ENCODE measurements at places on chromosomes 16 and 17.

DNA sequence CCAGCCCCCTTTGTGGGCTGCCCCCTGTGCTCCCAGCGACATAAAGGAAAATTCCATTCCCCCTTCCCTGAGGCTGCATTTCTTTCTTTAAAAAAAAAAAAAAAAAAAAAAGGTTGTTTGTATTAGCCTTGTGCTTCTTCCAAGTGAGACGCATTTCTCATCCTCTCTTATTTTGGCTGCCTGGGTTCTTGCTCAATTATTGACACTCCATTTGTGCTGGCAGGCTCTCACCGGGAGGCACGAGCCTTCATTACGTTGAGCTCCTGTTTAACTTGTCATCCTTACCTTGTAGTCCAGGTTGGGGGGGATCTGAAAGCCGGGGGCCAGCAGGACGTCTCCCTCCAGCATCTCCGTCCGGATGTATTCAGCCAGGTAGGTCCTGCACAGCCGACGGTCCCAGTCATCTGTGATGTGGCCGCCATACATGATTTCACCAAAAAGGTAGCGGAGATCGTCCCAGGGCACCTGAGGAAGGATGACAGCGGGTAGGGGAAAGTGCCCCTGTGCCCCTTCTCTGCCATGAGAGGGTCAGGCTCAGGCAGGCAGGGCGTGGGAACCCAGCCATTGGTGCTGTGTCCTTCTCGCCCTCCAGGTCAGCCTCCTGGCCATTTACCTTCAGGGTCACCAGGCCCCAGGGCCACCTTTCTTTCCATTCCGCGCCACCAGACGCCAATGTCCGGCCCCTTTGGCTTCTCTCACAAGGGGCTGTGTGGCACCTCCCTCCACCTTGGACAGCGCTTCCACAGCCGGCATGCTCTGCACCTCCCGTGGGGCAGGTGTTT, 50.6 kb downstream of the PGS1 start:
- DNase-seq: no peak

GRCh38 chr16:18948372-18949020, 22.3 kb upstream of the SMG1 start:
- DNase-seq: no peak

GRCh38 chr17:8289103-8289397, 580 bp downstream of the RANGRF start:
- no peak for DNase-seq

- DNase-seq: no peak
These were observed 125.7 kb upstream of the CDH5 start for GRCh38 chr16:66240631-66241395.

- peak; percentile 44 for DNase-seq
These were observed 16.3 kb downstream of the ITGAD start for GRCh38 chr16:31409433-31409832.

DNA sequence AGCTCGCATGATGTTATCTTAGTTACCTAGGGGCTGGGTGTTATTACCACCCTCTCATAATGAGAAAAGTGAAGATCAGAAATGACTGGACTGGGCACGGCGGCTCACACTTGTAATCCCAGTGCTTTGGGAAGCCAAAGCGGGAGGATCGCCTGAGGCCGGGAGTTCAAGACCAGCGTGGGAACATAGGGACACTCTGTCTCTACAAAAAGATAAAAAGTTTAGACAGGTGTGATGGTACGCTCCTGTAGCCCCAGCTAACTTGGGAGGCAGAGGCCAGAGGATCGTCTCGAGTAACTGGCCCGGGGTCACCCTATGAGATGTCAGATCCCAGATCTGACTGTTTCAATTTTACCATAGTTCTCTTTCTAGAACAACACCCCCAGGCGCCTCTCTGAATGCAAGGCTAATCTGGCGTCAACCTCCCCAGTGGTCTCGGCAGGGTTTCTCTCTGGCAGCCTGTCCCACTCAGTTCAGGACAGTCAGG, 1.9 kb upstream of the CCDC102A start:
- DNase-seq: no peak

GRCh38 chr17:83079352-83079747, at the start of gene METRNL:
METRNL (plus strand) TSS chr17:83079609; CDS start chr17:83079816, 207 bp downstream.
- DNase-seq: peak; percentile 72

- peak; percentile 47 for DNase-seq
These were observed 68.8 kb downstream of the CMIP start for GRCh38 chr16:81513204-81514040.

GRCh38 chr16:52545222-52545897, 1.6 kb downstream of the TOX3 start:
- DNase-seq: no peak

DNA sequence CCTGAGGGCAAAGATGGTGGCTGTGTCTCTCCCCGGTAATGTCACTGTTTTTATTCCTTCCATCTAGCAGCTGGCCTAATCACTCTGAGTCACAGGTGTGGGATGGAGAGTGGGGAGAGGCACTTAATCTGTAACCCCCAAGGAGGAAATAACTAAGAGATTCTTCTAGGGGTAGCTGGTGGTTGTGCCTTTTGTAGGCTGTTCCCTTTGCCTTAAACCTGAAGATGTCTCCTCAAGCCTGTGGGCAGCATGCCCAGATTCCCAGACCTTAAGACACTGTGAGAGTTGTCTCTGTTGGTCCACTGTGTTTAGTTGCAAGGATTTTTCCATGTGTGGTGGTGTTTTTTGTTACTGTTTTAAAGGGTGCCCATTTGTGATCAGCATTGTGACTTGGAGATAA, 5.5 kb upstream of the RAPGEFL1 start:
- DNase-seq: no peak

- DNase-seq: no peak
These were observed 992 bp upstream of the CACNG4 start for GRCh38 chr17:66963521-66963908.

GRCh38 chr16:73147958-73148357, 100.0 kb upstream of the ZFHX3 start:
- DNase-seq: no peak

DNA sequence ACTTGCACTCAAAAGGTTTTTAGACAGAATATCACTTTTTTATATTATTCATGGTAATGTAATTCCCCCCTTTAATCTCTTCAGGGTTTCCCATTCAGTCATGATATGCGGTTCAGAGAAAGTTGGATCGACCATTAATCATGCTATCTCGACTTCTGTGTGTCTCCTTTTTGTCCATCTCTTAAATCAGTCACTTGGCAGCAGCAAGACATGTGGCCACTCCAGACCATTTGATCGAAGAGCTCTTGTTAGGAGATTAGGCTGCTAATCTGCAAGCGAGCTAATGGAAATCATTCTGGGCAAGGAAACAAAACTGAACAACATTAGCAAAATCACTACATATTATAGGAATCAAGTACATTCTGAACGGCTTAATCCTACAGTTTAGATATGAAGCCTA, 449.9 kb downstream of the WWOX start:
- DNase-seq: no peak

GRCh38 chr17:57046749-57047148, 38.3 kb upstream of the AKAP1 start:
- DNase-seq: no peak

DNA sequence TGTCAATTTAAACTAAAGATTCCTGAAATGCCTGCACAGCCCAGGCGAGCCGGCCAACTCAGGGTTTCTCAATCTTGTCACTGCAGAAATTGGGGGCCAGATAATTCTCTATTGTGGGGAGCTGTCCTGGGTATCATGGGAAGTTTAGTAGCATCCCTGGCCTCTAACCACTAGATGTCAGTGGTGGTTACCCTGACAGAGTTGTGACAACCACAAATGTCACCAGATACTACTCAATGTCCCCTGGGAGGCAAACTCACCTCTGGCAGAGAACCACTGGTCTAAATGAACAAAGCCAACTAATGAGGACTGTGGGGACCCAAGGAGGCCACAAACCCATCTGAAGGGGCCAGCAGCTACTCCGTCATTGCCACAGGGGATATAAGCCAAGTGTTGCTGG, 90.9 kb downstream of the MYH11 start:
- peak; percentile 74 for DNase-seq

DNA sequence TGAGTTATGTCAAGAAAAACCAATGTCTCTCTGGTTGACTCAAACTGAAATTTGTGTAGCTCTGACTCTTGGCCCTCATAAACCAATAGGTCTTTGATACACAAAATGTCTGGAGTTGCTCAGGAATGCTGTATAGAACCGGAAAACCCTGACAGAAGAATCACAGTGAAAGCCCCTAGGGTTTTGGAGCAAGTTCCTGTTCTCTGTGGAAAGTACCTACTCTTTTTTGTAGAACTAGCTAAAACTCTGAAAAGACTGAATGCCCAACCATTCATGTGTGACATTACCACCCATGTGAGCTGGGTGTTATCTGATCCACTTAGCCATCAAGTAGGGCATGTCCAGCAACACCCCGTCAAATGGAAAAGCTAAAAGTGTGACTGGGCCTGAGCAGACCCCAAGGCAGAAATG, 28.8 kb downstream of the CCL4 start:
- peak; percentile 15 for DNase-seq

- no peak for DNase-seq
These were observed 113.5 kb downstream of the NPIPB5 start for GRCh38 chr16:22624038-22624799.

DNA sequence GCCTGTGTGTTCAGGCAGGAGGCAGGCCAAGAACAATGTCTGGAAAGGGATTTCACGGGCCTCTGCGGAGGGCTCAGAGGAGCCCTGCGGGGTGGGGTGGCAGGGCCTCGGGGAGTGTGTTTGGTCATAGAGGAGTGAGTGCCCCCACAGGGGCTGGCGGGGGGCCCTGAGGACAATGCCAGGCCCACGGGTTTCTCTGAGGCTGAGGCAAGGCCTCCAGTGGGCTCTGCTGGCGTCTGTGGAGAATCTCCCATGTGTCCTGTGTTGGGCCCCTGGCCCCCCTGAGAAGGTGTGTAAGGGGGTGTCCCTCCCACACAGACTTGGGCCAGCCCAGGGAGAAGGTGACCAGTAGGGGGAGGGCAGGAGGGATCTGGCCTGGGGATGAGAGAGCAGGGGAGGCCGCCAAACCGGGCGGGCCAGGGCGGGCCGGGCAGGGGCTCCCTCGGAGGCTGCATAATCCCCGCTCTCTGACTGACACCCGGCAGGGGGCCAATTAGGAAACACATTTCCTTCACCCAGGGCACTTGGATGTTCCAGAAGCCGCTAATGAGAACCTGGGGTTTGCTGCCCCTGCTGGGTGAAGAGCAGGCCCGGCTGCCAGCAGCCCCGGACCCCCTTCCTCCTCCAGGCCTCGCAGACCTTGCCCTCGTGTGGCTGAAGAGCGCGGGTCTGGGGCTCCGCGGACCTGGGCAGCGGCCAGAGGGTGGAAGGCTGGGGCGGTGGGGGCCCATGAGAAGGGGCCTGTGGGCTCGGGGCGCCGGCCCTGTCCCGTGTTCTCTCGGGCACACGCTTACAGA, 204.2 kb downstream of the NTN1 start:
- DNase-seq: no peak

DNA sequence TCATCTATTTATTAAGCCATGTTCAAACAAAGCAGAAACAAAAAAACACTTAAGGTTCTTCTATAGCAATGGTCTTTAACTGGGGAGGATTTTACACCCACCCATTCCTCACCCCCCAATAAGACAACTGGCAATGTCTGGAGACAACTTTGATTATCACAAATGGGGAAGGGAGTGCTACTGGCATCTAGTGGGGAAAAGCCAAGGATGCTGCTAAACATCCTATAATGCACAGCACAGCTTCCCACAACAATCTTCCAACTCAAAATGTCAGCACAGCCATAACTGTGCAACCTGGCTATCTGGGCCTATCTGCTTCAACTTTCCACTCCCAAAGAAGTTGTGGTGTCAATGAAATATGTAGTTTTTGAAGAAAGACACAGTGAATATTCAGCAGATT, 1044.4 kb downstream of the CDH8 start:
- no peak for DNase-seq

DNA sequence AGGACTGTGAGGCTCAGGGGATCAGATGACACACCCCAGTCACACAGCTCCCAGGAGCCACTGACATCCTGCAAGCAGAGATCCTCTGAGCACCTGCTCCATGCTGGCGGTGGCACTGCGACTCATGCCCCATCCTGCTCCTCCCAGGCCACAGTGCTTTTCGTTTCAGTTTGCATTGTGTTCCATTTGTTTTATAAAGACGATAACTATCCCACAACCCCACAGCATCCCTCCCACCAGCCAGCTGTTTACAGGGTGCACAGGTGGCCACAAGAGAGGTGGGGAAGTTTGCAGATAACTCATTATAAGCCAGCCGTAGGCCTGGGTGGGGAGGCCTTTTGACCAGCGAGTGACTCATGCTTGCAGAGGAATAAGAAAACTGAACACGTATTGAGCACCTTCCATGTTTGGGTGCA, 28.2 kb downstream of the BCO1 start:
- DNase-seq: no peak

GRCh38 chr17:42392692-42393415, 4.6 kb upstream of the STAT3 start:
- no peak for DNase-seq

DNA sequence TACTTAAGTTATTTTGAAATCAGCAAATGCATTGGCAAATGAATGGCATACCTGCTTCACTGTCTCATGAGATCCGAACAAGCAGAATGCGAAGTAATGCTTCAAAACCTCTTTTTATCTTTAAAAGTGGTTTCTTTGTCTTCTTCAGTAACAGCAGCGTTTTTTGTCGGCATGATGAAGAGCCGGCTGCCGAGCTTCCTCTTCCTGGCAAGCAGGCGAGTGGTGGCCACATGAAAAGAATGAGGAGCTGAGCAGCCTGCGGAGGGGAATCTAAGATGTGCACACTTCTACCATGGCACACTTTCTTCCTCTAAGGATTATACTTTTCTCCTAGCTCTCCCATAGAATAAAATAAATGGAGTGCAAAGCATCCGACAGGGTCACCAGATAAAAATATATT, 42.4 kb upstream of the AKTIP start:
- DNase-seq: no peak

DNA sequence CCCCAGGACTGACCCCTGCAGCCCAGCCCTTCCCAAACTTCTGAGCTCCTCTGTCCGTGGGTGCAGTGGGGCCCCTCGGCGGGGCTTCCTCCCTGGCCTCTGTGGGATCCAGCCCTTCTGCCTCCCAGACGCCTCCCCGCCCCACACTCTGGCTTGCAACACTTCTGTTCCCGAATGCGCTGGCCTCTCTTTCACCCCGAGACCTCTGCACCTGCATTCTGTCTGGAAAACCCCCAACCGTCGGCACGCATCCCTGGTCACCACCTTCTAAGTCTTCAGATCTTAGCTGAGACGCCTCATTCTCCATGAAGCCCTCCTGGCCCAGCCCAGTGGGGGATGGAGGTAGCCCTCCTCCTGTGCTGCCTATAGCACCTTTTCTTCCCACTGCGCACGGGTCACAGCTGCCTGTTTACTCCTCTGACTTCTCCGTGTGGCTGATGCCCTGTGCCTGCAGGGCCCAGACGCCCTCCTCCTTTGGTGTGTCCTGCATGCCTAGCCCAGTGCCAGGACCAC, 26.4 kb downstream of the TMEM235 start:
- DNase-seq: no peak

- DNase-seq: peak; percentile 94
These were observed 132.4 kb upstream of the CHMP6 start for GRCh38 chr17:80859002-80859941.

DNA sequence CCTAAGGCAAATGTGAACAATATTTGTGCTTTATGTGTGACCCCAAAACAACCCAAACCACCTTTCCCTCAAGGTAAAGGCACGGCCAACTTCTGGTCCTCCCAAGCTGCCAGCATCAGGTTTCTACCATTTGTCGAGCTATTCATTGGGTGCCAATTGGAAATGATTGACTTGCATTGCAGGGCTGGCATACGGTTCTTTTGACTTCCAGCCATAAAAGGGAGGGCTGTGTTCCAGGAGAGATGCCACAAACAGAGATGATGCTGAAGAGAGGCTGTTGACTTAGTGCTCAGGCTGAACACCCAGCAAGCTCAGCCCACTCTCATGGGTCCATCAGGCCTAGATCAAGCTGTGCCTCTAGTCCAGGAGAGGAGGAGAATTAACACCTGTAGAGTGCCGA, 252.4 kb downstream of the GRIN2A start:
- DNase-seq: no peak

- peak; percentile 60 for DNase-seq
These were observed 4.2 kb downstream of the DPH1 start for GRCh38 chr17:2034157-2034556.
